ENCODE measurements at places on chromosomes 7 and 10.

DNA sequence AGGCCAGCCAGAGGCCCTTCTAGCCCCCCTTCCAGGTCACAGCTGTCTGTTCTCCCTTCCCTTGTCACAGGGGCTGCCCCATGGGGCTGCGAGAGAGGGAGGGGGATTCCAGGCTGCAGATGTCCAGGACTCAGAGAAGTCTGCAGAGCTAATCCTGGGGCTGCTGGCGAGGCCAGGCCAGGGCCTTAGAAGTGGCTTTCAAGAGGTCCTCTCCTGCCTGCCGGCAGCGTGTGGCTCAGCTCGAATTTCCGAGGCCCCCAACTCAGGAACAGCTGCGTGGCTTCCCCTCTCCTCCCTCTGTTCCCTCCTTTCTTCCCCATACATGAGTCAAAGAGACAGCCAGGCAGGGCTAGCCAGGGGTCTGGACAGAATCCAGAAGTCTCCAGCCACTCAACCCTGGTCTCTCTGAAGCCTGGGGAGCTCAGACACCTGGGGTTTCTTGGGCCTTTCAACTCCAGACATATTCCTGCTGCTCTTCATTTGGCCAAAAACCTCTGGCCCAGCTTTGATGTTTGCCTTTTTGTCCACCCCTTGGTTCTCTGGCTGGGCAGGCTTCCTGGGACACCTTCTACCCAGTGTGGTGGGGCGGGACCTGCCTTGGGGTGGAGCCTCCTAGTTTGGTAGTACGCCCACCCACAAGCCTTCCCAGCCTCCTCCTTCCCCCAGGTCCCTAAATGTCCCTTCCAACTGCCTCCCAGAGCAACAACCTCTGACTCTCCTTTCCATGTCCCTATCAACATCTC lies 21.8 kb upstream of the EIF5AL1 start:
- no peak for DNase-seq

DNA sequence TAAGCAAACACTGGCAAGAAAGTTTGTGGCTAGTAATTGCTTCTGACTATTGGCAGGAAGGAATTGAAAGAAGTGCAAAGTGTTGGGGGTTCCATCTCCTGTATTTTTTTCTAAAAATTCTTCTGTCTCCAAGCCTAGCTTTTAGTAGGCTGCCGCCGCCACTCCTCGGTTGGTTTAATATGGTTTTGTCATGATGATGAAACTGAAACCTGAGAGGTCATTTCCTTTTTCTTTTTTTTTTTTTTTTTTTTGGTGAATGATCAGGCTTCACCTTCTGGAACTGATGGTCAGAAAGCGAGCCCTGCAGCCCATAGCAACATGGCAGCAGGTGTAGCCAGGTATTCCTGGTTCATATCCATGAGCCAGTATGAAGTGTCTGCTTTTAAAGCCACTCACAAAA lies 75.3 kb upstream of the AGBL3 start:
- no peak for DNase-seq

- no peak for DNase-seq
Observed at GRCh38 chr10:96377816-96378294, 19.1 kb upstream of the OPALIN start.

DNA sequence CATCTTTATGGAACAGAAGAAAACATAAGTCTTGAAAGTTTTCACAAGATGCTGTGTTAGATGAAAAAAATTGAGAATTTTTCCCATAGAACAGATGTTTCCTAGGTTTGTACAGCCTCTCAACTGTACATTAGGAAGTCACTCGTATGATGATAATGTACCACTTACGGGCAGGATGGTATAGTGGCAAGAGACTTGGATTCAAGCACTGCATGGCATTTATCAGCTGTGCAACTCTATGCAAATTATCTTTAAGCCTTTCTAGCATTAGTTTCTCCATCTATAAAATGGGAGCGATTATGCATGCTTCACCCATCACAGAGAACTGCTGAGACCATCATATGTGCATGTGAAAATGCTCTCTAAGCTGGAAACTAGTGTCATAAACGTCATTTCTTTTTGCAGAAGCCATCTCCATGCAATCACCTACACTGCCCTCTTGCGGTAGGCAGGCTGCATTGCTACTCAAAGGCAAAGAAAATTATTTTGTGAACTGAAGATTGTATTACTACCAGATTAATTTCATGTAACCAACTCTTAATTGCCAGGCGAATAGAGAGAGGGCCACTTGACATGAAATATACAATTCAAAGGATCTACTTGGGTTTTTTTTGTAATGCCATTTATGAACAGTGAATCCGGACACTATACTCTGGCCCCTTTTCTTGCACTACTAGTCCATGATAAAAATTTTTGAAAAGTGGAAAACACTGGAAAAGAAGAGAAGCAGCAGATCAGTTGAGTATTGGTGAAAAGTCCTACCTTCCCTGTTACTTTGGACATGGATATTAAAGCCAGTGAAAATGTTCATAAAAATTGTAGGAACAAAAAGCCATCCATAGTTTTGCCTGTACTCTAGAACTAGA lies 102.3 kb downstream of the JAZF1 start:
- peak; percentile 19 for DNase-seq

DNA sequence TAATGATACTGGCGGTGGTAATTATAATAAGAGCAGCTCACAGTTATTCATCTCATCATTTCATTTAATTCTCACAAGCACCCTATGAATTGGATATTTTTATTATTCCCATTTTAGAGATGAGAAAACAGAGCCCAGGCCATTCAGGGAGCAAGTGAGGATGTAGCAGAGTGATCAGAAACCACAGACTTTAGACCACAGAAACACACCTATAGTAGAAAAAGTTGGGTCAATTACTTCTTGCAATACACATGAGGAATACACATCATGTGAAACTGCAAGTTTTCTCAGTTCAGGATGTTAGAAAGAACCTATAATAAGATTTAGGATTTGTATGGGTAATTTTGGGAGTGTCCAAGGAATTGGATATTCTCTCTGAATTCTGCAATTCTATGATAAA lies 278.0 kb downstream of the ADRA2A start:
- DNase-seq = no peak

All from stimulated activated CD4-positive, alpha-beta T cell treated with anti-CD3 and anti-CD28 coated beads, Interleukin-12 subunit alpha, Interleukin-12 subunit beta, amount 100 ng/mL, for 24 hours (primary cell).